Bronchial epithelial cell (primary cell): ENCODE measurements at places on chromosomes 5 and 9. TPM values are rescaled to one million over a fixed set of nuclear protein-coding genes. Genes with fewer than 3 reads are reported as not detected.

GRCh38 chr5:154117050-154117449, 73.5 kb upstream of the GALNT10 start:
- peak; percentile 3 for DNase-seq

GRCh38 chr5:125112196-125112595, 365.8 kb upstream of the ZNF608 start:
- peak; percentile 36 for DNase-seq

DNA sequence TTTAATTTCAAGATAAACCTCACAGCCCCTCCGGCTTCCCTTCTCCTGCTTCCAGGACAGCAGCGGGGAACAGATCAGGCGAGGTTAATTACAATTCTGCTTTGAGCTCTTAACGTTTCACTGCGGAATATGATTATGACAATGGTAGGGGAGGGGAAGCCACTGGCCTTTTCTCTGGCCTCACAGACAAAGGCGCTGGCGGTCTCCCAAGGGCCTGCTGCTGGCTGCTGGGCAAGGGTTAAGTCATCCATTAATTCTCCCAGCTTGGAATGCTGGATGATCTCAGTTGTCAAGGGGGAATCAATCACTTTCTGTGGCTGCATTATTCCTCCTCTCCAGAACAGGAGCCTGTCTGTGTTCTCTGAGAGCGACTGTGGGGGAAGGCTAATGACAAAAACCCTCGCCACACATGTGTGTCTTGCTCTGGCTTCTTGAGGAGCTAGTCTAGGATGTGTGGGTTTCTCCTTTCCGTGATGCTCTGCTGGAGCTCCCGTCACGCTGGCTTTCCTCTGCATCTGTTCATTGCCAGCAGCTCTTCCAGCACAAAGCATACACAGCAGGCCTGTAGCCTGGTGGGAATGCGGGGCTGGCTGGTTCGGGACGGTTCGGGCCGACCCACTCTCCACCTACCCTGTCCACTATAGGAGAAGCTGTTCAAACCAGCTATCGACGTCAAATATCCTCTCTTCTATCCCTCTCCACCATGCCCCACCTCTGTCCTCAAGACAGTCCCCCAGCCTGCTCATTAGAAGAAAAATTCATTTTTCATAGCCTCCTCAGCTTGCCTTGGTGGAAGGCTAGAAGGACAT, 82.8 kb downstream of the DCP2 start:
- no peak for DNase-seq

DNA sequence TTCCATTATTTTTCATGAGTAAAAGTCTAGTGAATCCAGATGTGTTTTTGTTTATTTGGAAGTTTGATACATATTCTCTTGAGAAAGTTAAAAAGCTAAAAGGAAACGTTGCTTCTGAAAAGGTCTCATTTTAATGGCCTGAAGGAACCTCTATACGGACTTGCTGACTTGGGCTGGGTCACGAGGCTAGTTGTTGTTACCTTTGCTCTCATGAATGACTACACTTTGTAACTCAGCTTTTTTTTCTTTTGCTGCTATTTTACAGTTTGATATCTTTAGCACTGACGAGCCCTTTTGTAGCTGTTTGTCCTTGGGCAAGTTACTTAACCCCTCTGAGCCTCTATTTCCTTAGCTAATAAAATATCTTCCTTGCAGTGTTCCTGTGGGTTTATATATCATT, 211.5 kb downstream of the PCSK5 start:
- peak; percentile 39 for DNase-seq

DNA sequence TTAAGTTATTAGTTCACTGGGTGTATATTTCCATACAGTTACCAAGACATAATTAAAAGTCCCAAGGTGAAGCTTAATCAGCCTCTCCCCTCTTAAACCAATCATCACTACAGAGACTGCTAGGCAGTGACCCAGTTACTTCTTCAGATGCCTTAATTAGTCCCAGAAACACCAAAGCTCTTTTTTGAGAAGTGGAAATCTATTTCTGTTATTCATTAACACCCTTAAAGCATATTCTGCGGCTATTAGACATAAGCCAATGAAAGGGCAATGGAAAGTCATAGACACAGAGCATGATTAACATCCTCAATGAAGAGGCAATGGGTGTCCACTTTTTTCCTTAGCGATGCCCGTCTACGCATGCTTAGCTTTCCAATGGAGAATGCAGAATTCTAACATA, 48.3 kb upstream of the DNAH5 start:
- DNase-seq, result no peak

DNA sequence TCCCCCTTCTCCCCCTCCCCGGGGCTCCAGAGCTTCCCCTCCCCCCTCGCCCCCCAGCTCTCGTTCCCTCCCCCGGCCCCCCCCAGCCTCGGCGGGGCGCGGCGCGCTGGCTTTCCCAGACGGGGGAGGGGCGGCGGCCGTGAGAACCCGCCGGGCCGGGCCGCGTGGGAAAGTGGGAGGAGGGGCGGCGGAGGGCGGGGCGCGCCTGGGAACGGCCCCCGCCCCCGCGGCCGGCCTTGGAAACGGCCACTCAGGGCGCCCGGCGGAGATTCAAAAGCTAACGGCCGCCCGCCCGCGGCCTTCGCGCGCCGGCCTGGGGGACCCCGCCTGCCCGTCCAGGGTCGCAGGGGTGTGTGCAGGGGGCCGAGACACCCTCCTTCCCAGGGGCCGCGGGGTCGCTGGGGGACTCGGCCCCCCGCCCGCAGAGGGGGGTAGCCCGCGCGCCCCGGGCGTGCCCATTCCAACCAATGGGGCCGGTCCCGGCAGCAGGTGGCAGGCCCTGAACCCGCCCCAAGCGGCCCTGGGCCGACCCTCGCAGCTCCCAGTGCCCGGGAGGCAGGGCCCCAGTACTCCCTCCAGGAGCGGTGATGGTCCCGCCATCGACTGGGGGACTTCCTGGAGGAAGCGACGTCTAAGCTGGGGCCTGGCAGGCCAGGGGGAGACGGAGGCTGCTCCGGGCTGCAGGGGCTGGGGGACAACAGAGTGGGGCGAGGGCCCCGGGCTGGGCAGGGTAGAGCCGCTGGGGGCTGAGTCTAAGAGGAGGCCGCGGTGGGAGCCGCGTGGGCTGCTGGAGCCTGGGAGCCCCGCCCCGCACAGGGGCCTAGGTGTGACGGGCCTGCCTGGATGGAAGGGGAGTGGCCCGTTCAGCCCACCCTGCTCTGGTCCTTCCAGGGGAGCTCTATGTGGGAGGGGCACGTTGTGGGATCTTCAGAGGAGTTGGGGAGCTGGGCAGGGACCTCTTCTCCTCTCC, 14.2 kb upstream of the NRARP start:
- no peak for DNase-seq

DNA sequence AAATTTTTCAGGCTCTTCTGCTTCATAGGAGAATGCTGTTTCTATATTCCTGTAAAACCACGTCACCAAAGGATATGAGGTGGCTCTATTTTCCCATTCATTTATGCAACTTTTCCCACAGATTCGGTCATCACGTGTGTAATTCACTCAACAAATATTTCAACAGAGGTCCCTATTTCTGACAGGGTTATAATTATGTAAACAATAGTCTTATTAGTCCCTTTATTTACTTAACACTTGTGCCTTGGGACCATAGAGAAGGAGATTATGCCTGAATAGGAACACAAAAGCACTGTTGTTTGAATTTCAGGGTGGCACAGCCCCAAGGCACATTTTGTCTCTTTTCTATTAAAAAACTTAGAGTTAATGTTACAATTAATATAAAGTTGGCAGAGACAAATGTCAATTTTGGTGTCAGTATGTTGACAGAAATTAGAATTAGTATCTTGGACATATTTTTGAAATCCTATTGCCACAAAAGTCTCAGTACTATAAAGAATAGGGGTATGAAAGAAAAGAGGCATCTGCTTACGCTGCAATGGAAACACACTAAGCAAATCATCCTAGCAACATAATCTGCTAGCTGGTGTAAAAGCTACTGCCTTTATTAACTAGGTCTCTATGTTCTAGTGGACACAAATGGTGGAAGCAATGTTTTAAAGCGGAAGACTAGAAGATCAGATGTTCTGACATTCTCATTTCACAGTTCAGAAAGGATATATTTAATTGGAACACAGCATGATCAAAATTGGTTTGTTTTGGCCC, 229.1 kb upstream of the TBCA start:
- peak; percentile 58 for DNase-seq

DNA sequence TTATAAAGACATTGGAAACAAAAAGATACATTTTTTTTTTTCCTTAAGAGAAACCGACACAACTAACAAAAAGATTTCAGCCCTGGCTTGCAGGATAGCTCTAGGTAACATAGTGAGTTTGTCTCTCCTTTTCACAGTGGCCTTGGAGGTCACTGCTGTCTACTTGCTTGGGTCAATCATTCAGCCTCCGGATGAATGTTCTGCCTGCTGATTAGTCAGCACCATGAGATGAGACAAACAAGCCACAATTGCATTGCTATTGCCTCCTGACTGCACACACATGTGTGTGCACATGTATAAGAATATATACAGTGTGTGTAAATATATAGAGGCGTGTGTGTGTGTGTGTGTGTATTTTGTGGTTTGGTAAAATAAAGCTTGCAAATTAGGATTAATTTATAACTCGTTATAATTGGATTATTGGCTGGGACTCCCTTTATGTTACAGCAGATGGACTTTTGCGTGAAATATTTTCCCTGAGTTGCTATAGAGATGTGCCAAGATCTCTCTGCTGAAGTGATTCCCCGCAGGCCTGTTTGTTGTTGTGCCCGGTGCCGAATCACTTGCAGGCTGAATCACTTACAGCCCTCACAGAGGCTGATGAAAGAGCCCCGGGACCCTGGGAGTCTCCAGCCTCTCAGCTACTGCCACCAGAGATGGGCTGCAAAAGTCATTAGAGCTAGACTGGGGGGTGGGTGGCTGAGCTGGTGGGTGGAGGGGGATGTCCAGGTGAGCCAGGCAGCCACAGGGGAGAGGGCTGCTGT, 161.2 kb downstream of the FGF18 start:
- DNase-seq, result peak; percentile 48

- no peak for DNase-seq
Observed at GRCh38 chr5:156477196-156477595, 150.2 kb downstream of the SGCD start.

DNA sequence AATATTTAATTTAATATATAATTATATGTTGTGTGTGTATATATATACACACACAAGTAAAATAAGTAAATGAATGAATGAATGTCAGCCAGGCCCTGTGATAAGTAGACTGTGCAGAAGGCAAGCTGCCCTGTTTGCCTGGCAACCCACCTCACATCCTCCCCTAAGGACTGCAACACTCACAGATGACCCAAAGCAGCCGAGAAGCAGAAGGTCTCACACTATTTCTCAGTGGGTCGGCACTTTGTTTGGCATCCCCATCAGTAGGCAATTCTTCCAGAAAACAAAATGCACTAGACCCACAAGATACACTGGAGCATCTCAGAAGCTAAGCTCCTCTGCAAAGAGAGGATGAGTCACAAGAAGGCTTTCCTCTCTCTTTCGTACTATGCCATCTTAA, 152.1 kb upstream of the GRAMD2B start:
- DNase-seq, result no peak

GRCh38 chr9:110188991-110189390, 19.0 kb downstream of the C9orf152 start:
- DNase-seq, result no peak

DNA sequence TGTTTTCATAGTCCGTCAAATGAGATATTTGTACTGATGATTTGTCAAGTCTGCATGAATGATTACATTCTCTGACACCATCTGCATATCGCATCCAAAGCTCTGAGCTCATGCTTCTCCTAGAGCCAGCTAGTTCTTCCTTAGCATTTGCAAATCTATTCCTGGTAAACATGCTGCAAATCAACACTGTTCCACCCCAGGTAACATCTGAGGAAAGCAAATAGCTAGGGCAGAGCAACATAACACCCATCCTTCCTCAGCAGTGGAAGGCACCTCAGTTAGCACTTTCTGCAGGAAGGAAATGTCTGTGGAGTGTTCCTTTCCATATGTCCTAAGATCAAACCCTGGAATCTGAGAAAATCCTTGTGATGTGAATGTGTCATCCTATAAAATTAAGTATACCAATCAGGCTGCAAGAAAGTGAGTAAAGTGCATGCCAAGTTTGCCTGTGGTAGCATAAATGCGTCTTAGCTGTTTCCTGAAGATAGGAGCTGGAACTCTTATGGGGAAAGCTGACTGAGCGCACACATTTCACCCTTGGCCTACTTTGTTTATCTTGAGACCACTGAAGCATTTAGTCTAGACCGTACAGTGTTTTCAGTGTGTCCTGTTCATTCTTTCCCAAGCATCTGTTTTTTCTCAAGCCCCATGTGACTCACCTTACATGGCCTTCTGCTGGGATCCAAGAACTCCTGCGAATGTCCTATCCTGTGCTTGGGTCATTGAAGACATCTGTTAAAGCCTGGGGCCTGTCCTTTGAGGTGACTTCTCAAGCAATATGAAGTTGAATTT, 50.9 kb upstream of the STARD4 start:
- DNase-seq, result no peak

DNA sequence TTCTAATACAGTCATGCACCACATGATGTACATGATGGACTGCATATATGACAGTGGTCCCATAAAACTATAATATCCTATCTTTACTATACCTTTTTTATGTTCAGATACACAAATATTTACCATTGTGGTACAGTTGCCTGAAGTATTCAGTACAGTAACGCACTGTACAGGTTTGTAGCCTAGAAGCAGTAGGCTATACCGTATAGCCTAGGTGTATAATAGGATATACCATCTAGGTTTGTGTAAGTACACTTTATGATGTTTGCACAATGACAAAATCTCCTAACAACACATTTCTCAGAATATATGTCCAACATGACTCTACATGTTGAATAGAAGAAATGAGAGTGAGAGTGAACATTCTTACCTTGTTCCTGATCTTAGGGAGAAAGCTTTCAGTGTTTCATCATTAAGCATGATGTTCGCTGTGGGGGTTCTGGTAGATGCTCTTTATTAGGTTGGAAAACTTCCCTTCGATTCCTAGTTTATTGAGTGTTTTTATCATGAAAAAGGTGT, 31.8 kb downstream of the AMBP start:
- DNase-seq, result peak; percentile 84

DNA sequence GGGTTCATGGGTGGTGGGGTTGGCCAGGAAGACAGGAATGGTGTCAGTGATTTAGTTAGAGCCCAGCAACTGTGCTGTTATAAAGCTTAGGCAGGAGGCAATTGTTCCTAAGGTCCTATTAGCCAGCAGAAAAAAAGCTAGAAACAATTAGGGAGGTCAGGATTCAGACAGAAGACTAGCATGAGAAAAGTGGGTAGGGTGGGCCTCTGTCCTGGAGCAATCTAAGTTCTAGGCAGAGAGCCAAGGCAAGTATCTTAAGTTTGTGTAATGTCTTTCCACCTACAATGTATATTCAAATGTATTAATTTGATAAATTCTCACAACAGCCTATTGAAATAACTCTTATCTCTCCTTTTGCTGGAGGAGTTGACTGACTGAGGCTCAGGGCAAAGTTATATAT, 6.1 kb upstream of the ZFAND5 start:
- no peak for DNase-seq

CHSY3 gene
- under 0.01 and 0.26 TPM in 2 replicates for total RNA-seq

IL7R gene
- total RNA-seq, result 0.26 TPM in 1 of 2 replicates, not detected in the other

PRRX2 gene
- 0.13 TPM in 1 of 2 replicates, not detected in the other for total RNA-seq

PPP3R2 gene
- not detected in 2 replicates for total RNA-seq

GALNT10 gene
- 3.9 and 6.5 TPM in 2 replicates for total RNA-seq

IPPK gene
- 27.6 and 38.8 TPM in 2 replicates for total RNA-seq
